NCI-H2107 (cell line): ENCODE measurements at places on chromosomes 16 and 17.

DNA sequence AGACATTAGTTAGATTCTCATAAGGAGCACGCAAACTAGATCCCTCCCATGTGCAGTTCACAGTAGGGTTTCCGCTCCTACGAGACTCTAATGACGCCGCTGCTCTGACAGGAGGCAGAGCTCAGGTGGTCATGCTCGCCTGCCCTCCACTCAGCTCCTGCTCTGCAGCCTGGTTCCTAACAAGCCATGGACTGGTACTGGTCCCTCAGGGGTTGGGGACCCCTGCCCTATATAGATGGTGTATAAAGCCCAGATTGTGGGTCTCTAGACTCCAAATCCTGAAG lies 52.1 kb upstream of the LYRM9 start:
- DNase-seq: no peak

GRCh38 chr16:86245351-86245750 lies 265.0 kb upstream of the FOXF1 start:
- DNase-seq: no peak

GRCh38 chr16:61909074-61909473 lies 127.2 kb downstream of the CDH8 start:
- no peak for DNase-seq

- no peak for DNase-seq
Measured at GRCh38 chr17:72702136-72702735, 390.3 kb downstream of the SLC39A11 start.

GRCh38 chr17:48722201-48722907 lies at the start of gene PRAC1:
TSS of gene PRAC1 (minus strand) at chr17:48722518. CDS start at chr17:48722392, 126 bp downstream.
- no peak for DNase-seq

GRCh38 chr16:47016700-47017133 lies 43.2 kb upstream of the DNAJA2 start:
- no peak for DNase-seq

DNA sequence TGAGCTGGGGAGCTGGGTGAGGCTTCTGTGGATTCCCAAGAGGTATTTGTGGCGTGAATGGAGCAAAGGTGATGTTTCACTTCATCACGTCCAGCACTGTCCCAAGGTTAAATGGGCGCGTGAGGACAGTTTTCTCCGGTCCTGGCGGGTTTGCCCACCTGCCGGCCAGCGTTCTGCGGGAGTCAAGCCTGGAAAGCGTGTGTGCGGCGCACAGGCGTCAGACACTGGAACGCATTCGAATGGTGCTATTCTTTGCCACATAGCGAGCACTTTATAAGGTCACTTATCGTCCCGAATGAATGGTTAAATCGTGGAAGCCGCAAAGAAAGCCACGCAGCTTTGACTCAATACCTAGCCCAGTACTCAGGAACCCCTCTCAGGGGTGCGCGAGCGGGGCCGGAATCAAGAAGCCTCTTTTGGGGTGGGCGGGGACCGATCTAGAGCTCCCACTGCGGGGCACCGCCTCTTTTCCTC lies 446 bp upstream of the PSMD11 start:
- no peak for DNase-seq

- DNase-seq: no peak
Measured at GRCh38 chr16:66274335-66275110, 92.0 kb upstream of the CDH5 start.

- no peak for DNase-seq
Measured at GRCh38 chr17:28667870-28668269, 5.9 kb downstream of the SUPT6H start.

- peak; percentile 66 for DNase-seq
Measured at GRCh38 chr16:89167425-89167941, 4.1 kb upstream of the CDH15 start.

DNA sequence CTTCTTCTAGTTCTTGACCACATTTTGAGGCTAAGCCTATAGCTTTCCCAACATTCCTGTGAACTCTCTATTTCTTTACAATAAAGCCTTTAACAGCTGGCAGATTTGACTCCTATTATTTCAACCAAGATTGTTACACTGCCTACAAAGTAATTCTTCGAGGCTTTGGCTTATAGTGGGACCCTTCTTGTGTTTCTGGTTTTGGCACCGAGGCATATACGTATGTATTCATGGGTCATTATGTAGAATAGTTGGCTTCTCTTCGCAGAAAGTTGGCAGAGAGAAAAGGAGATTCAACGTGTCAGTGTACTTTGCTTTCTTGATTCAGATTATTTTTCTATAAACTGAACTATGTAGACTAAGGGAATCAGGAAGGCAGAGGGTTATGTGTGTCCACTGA lies 102.2 kb downstream of the ABCA8 start:
- no peak for DNase-seq

DNA sequence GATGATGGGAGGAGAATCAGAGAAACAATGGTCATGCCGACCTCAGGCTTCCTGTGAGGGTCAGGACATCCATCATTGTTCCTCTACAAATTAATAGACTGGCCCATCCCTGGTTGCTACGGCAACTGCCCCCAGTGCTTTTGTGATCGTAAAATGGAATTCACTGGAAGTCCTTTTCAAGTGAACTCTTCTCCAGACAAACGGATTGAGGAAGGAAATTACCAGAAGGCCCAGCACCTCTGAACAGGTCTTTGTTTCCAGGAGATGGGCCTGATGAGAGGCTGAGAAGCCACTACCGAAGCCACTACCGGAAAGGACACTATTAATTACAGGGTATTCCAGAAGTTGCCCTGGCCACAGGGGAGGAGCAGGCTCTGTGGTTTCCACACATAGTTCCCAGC lies 126.0 kb downstream of the MGAT5B start:
- DNase-seq: no peak

DNA sequence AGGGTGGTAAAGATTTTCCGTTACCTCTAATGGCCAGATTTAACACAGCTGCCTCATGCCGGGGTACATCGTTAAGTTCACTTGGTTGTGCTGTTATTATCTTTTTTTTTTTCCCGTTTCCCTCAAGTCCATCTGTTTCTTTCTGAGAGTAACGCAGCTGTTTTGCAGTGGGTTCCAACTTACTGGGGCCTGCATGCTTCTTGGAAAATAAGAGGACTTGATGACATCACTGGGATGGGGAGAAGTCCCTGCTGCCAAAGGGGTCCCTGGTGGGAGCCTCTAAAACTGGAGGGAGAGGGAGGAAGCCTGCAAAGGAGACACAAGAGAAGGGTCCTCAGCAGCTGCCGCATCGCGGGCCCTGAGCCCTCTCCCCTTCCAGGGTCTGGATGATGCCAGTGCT lies 77.8 kb upstream of the NOL11 start:
- no peak for DNase-seq

- DNase-seq: no peak
Measured at GRCh38 chr17:19555746-19556145, 22.1 kb downstream of the SLC47A1 start.

- DNase-seq: no peak
Measured at GRCh38 chr16:12627394-12627793, 176.3 kb downstream of the CPPED1 start.

DNA sequence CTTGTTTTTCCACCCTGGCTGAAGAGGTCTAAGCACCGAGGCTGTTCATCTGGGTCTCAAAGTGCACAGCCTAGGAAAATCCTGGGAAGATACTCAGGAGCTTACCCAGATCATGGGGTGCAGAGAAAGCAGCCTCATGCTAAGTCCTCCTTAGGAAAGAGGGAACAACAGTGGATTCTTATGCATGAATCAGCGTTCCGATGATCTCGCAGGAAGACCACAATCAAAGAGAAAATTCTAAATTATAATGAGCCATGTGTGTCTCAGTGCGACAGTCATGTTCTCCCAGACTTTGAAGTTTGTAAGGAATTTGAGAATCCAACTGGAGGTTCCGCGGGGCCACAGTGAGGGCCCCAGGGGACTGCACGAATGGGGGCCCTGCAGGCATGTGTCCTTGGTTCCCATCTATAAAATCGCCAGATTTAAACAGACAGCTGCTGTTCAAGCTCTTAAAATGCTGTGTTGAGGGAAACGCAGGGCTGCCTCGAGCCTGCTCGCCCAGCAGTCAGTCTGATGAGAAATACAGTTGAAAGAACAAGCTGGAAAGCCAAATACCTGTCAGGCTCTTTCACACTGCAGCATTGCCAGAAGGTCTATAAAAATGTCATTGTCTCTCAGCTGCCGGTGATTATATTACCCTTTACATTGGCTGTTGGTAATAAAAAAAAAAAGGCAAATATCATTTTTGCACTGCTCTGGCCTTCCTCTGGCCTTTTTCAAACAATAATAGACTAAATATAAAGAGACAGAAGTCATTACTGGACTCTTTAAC lies 152.1 kb downstream of the PMP22 start:
- no peak for DNase-seq

GRCh38 chr16:74577882-74578366 lies 29.0 kb downstream of the GLG1 start:
- no peak for DNase-seq

GRCh38 chr16:71347146-71347545 lies 11.4 kb upstream of the CALB2 start:
- peak; percentile 49 for DNase-seq

GRCh38 chr17:4591529-4591928 lies 7.2 kb downstream of the SMTNL2 start:
- no peak for DNase-seq

GRCh38 chr17:82960419-82961271 lies 118.8 kb upstream of the METRNL start:
- DNase-seq: no peak

DNA sequence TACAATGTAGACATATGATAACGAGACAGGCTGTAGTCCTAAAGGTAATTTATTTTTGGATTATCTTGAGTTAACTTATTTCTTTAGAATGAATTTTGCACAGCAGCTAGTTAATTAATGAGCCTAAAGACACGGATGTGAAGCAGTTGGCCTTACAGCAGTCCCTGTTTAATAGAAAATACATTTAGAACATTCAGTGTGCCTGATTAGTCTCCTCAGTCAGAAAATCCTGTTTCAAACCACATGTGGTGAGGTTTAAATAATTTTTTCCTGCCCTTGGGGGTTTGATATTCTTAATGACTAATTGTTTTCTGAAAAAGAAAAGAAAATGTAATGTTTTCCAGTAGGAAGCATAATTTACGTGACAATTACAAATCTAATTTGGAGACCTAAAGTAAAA lies 494.2 kb upstream of the CDH8 start:
- DNase-seq: no peak

DNA sequence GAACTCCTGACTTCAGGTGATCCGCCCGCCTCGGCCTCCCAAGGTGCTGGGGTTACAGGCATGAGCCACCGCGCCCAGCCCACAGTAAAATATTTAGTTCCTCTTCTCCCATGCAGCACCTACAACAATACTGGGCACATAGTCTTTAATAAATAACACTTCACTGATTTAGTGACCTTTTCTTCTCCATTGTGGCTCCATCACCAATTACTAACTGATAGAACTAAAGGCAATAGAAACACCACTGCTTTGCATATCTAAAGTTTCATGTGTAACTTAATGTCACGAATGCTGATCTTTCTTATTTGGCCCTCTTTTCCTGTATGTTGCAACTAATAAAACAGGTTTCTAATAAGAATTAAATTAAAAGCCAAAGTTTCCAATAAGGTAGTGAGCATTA lies 38.9 kb downstream of the TRIM37 start:
- no peak for DNase-seq

DNA sequence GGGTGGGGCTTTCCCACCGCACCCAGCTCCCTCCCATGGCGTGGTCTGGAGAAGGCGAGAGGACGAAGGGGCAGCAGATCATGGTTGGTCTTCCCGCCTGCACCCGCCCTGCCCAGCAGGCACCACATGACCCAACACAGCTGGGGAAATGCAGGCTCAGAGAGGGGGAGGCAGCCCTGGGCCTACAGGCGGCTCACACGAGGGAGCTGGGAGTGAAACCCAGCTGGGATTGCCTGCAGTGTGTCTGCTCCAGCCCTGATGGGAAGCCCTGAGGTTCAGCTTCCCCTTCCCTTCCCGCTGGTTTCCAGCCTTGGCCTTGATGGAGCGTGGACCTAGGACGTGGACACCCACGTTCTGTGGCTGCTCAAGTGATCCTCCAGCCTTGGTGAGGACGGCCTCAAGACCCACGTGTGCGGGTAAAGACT lies 20.0 kb upstream of the PABPN1L start:
- DNase-seq: no peak

DNA sequence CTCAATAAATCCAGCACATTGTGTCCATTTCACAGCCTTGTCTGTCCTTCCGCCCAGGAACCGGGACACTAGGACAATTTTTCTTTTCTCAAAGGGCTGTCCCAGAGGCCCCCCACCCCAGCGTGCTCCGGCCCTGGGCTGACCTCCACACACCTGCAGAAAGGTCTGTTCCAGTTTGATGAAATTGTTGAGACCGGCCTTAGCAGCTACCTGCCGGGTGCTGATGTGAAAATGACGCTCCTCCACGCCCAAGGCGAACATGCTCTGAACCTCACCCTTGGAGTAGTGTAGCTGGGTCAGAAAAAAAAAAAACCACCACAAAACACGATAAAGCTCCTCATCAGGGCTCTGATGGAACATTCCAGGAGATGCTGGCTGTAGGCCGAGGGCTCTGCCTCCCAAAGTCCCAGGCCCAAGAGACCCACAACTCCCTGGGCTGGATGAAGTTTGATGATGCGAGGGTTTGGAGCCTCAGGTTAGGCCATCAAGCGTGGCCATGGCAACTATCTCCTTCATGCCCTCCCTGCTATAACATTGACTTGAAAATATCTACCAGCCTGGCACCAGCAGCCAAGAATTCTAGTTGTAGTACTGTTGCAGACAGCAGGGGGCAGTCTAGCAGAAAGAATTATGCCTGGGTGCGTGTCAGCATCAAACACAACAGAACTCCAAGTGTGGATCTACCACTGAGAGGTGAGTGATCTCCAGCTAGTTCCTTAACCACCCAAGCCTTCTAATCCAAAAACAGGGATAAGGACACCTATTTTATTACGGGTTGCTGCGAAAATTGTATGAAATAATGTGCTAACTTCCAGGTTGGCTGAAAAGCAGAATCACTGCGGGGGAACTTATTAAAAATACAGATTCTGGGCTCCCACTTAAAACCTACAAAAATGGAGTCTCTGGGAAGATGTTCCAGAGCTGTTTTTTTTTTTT lies 62.1 kb downstream of the RMI2 start:
- peak; percentile 22 for DNase-seq

DNA sequence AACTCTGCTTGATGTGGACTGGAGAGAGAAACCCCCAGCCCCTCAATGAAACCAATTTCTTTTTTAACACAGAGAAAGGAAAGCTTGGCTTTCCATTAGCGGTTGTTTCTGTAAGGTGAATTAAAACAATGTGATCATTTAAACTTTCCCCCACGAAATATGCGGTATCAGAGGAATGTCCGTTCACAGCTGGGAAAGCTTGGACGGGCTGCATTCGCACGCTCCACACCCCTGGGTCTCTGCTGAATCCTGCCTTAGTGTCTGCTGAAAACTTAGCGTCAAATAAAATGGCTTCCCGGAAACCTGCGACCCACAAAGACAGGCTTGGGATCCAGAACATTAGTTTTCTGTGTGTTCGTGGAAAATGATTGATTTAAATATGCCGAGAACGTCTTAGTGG lies 71.7 kb downstream of the C16orf95 start:
- no peak for DNase-seq
